ENCODE measurements at places on chromosomes 6 and 20. TPM values are rescaled to one million over a fixed set of nuclear protein-coding genes. Genes with fewer than 3 reads are reported as not detected.

MRAP2 gene
- not detected for total RNA-seq

PGC gene
- total RNA-seq, result not detected

RFX6 gene
- not detected for total RNA-seq

DPPA5 gene
- not detected for total RNA-seq

TRIM40 gene
- total RNA-seq, result not detected

LIME1 gene
- total RNA-seq, result 19.1 TPM

TMEM217 gene
- total RNA-seq, result 0.80 TPM

VIP gene
- total RNA-seq, result not detected

MAP1LC3A gene
- total RNA-seq, result 21.6 TPM

CRISP2 gene
- 0.06 TPM for total RNA-seq

KCNG1 gene
- total RNA-seq, result 10.5 TPM

LPIN3 gene
- 17.8 TPM for total RNA-seq

OR2B6 gene
- not detected for total RNA-seq

MAFB gene
- not detected for total RNA-seq

TTK gene
- total RNA-seq, result 44.7 TPM

DEFB132 gene
- total RNA-seq, result not detected

CGA gene
- not detected for total RNA-seq

GABRR1 gene
- total RNA-seq, result not detected

TDP2 gene
- total RNA-seq, result 31.2 TPM

ADAM33 gene
- not detected for total RNA-seq

PI3 gene
- total RNA-seq, result not detected

SLC17A1 gene
- total RNA-seq, result not detected

TGM3 gene
- total RNA-seq, result not detected

DEFB121 gene
- not detected for total RNA-seq

VSTM2L gene
- 4.5 TPM for total RNA-seq

PRR18 gene
- not detected for total RNA-seq

KHDC1L gene
- not detected for total RNA-seq

TCFL5 gene
- total RNA-seq, result 5.7 TPM

MOG gene
- not detected for total RNA-seq

ADGRF5 gene
- 0.14 TPM for total RNA-seq

EYS gene
- 0.06 TPM for total RNA-seq

ERVFRD-1 gene
- not detected for total RNA-seq

SLC12A5 gene
- total RNA-seq, result not detected

HTR1B gene
- total RNA-seq, result 0.43 TPM

ANKRD60 gene
- not detected for total RNA-seq

FKBP1C gene
- 0.58 TPM for total RNA-seq

QRSL1 gene
- total RNA-seq, result 6.9 TPM

ZBTB46 gene
- total RNA-seq, result 0.72 TPM

LAMA2 gene
- 2.7 TPM for total RNA-seq

GTSF1L gene
- not detected for total RNA-seq

C6orf15 gene
- total RNA-seq, result 0.29 TPM

APCDD1L gene
- 1.7 TPM for total RNA-seq

HSF2 gene
- 20.5 TPM for total RNA-seq

SMPDL3A gene
- total RNA-seq, result 3.5 TPM

HLA-G gene
- 0.46 TPM for total RNA-seq

Data from epithelial cell of proximal tubule (primary cell).